Activated B cell treated with CpG ODN at 0.5 μM for 24 hours (primary cell): ENCODE measurements at places on chromosomes 3 and 15.

- no peaks in the 10 kb centered on the region for H3K27me3 ChIP-seq
- H3K4me3 ChIP-seq = no peak overlapping the region
- H3K27ac ChIP-seq = no peak overlapping the region
- H3K4me1 ChIP-seq = no peaks in the 10 kb centered on the region
- no peak for DNase-seq
These were observed 467.5 kb upstream of the ARL6 start for GRCh38 chr3:97297032-97297431.

GRCh38 chr15:26449291-26449690, 323.6 kb downstream of the GABRB3 start:
- no peaks in the 10 kb centered on the region for H3K36me3 ChIP-seq
- H3K4me3 ChIP-seq = no peak overlapping the region
- H3K4me1 ChIP-seq = no peaks in the 10 kb centered on the region
- H3K27ac ChIP-seq = no peak overlapping the region

- peaks cover 8% of the 10 kb centered on the region for H3K36me3 ChIP-seq
- DNase-seq = no peak
- H3K4me3 ChIP-seq = peak overlapping the region; percentile 36
- H3K4me1 ChIP-seq = peaks cover 66% of the 10 kb centered on the region
These were observed 16.4 kb upstream of the SATB1 start for GRCh38 chr3:18441551-18441950.

DNA sequence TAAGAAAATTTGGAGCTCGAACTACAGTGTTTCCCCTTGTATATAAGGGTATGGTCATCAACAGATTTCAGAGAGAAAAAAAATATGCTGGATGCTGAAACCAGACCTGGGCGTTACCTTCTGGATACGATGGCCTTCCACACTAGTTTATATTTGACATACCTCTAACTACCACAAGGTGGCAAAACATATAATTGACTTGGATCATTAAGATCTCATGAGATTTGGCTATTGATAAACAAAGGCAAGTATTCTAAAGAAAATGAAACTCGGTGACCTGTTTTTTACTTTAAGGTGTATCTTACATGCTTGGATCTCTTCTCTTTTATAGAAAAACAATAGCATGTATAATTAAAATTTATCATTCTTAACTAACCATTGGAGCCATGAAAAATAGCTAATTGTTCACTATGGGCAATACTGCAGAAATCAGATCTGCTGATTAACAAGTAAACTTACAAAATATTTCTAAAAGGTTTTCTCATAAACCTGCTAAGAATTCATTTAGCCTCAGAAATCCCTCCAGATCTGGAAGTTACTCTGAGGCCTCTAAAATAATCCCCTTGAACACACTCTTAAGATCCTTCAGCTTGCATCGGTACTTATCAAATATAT, 300.6 kb upstream of the KCNH8 start:
- no peaks in the 10 kb centered on the region for H3K36me3 ChIP-seq
- no peak overlapping the region for H3K4me3 ChIP-seq
- H3K27me3 ChIP-seq = no peaks in the 10 kb centered on the region

DNA sequence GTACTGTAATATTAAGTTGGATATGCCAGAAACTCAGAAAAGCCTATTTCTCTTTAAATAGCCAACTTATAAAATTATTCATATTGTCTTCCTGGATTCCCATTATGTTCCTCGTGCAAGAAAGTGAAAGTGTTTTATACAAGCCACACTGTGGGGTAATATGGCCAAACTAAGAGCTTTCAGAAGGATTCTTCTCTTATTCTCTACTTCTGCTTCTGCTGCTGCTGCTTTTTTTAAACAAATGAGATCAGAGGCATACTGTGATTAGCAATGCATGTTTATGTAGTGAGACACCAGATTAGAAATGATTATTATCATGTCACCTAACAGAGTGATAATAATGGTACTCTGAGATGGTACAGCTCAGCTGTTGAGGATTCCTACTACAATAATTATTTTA, 1026.5 kb upstream of the CFAP20DC start:
- H3K4me3 ChIP-seq = no peak overlapping the region
- no peaks in the 10 kb centered on the region for H3K27me3 ChIP-seq
- peaks cover 46% of the 10 kb centered on the region for H3K4me1 ChIP-seq
- H3K36me3 ChIP-seq = no peaks in the 10 kb centered on the region

GRCh38 chr15:36358094-36358493, 221.3 kb upstream of the CDIN1 start:
- H3K4me1 ChIP-seq = no peaks in the 10 kb centered on the region
- no peaks in the 10 kb centered on the region for H3K36me3 ChIP-seq
- H3K27ac ChIP-seq = no peak overlapping the region
- DNase-seq = no peak
- H3K4me3 ChIP-seq = no peak overlapping the region

GRCh38 chr3:68787106-68787626, 145.2 kb downstream of the TAFA4 start:
- H3K36me3 ChIP-seq = no peaks in the 10 kb centered on the region
- H3K4me1 ChIP-seq = no peaks in the 10 kb centered on the region
- no peak overlapping the region for H3K4me3 ChIP-seq
- no peaks in the 10 kb centered on the region for H3K27me3 ChIP-seq
- no peak for DNase-seq

GRCh38 chr3:143559296-143559695, 289.0 kb downstream of the SLC9A9 start:
- H3K27ac ChIP-seq = no peak overlapping the region
- no peak for DNase-seq
- H3K4me3 ChIP-seq = no peak overlapping the region
- H3K36me3 ChIP-seq = peaks cover 8% of the 10 kb centered on the region
- no peaks in the 10 kb centered on the region for H3K4me1 ChIP-seq

GRCh38 chr15:49015896-49016295, 30.4 kb downstream of the SECISBP2L start:
- H3K27me3 ChIP-seq = no peaks in the 10 kb centered on the region
- H3K4me1 ChIP-seq = no peaks in the 10 kb centered on the region
- DNase-seq = no peak
- H3K4me3 ChIP-seq = no peak overlapping the region
- peaks cover 73% of the 10 kb centered on the region for H3K36me3 ChIP-seq

- H3K4me3 ChIP-seq = peak overlapping the region; percentile 76
- H3K4me1 ChIP-seq = peaks cover 52% of the 10 kb centered on the region
- H3K36me3 ChIP-seq = peaks cover 5% of the 10 kb centered on the region
- DNase-seq = no peak
- H3K27me3 ChIP-seq = no peaks in the 10 kb centered on the region
- H3K27ac ChIP-seq = peak overlapping the region; percentile 98
These were observed 3.8 kb upstream of the USP3 start for GRCh38 chr15:63500265-63501250.

DNA sequence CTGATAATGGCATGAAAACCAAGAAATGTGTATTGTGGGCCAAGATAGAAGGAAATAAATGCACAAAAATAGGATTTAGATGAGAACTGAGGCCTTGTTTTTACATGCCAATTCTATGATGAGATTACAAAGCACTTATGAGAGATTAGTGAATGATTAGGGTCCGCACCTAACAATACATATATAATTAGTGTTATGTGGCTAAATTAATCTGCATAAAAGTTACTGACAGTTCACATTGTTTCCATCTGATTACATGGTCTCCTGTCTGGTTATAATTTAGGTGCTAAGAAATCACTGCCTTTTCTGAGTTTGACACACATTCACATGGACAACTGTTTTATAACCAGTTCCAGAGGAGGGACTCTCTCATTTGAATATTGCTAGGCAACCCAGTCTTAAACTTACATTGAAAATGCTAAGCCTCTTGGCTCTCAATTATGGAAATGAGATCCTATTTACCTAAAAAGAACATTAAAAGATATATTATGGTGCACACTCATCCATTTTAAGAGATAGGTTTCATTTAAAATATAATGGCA, 117.0 kb upstream of the ARL6 start:
- H3K36me3 ChIP-seq = no peaks in the 10 kb centered on the region
- H3K27ac ChIP-seq = no peak overlapping the region
- H3K27me3 ChIP-seq = no peaks in the 10 kb centered on the region
- no peak overlapping the region for H3K4me3 ChIP-seq

DNA sequence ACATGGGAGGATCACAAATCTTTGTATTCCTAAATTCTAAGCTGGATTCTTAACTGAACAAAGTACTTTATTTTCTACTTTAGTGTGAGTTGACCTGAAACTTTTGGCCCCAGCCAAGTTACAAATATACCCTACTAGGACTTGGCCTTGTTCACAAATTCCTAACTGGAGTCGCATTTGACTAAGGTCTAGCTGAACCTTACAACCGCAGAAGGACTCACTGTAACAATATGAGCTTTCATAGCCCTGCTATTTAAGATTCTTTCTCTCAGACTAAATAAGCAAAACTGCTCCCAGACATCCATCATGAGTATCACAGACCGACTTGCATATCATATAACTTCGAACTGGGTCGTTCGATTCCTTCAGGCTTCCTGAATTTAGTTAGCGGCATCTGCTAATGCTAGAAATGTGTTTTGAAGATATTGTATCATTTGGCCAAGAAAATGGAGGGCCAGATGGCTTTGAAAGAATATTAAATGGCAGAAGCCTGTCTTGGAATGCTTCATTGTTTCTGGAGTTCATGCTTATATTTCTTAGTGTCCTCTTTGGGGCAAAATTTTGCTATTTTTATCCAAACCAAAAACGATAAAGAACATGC, 28.4 kb upstream of the ADAMTS9 start:
- no peaks in the 10 kb centered on the region for H3K36me3 ChIP-seq
- H3K27ac ChIP-seq = no peak overlapping the region
- H3K4me3 ChIP-seq = no peak overlapping the region
- no peak for DNase-seq

- H3K27ac ChIP-seq = no peak overlapping the region
- peaks cover 18% of the 10 kb centered on the region for H3K27me3 ChIP-seq
- no peak for DNase-seq
- H3K4me1 ChIP-seq = peaks cover 12% of the 10 kb centered on the region
- peaks cover 4% of the 10 kb centered on the region for H3K36me3 ChIP-seq
- H3K4me3 ChIP-seq = peak overlapping the region; percentile 73
These were observed 227.3 kb upstream of the C2CD4B start for GRCh38 chr15:62392376-62392775.
